ENCODE measurements at places on chromosomes 7 and 10.

DNA sequence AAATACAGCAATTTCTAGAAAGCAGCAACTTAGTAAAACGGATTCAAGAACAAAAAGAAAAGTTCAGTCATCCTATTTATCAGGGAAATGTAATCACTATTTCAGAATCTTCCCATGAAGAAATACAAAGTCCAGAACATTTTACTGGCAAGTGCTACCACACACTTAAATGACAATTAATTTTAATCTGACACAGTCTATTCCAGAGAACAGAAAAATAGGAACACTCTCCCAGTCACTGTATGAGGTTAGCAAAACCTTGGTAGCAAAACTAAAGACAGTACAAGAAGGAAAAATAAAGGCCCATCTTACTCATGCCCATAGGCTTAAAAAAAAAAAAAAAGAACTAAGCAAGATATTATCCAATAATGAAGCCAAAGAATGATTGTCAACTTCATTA, 295.8 kb downstream of the CELF2 start:
- no peak for DNase-seq

- no peak for DNase-seq
Measured at GRCh38 chr10:124378881-124379471, 39.7 kb downstream of the OAT start.

DNA sequence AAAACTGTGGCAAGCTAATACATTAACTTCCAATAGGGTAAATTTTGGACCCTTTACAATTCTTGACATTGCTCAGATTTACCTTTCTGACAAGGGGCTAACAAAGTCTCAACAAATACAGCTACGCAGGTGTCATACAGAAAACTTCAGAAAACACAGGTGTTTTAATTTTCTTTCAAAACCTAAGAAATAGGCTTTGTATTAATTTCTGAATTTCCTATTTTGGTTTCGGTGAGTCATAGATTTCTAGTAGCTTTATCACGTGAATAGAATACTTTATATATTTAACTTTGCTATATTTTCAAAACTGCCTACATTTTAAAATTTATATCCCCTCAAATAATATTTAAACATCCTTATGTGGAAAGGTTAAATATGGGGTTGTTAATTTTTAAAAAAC, 215.3 kb downstream of the DGKB start:
- DNase-seq: no peak

DNA sequence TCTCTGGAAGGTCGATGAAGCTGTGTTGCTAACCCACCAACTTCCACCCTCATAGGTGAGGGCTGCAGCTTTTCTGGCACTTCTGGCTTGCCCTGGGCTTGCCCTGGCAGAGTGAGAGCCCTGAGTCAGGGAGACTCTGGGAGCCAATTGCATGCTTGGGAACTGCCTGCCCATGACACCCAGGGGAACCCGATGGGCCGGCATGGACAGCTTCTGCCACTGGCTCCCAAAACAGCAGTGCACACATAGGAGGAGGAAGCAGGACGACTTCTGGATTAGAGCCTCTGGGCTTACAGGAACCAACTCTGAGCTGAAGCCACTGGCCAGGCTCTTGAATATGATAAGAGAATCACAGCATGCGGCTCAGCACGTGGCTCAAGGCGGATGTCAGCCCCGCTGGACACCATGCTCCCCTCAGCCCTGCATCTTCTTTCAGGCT, 135.2 kb upstream of the UNC5B start:
- no peak for DNase-seq

GRCh38 chr7:44291733-44292419, 33.5 kb downstream of the CAMK2B start:
- DNase-seq: no peak

All from CD4-positive, alpha-beta T cell treated with Interleukin-17A for 1 hour (primary cell).